ENCODE measurements at places on chromosomes 2 and 18.

DNA sequence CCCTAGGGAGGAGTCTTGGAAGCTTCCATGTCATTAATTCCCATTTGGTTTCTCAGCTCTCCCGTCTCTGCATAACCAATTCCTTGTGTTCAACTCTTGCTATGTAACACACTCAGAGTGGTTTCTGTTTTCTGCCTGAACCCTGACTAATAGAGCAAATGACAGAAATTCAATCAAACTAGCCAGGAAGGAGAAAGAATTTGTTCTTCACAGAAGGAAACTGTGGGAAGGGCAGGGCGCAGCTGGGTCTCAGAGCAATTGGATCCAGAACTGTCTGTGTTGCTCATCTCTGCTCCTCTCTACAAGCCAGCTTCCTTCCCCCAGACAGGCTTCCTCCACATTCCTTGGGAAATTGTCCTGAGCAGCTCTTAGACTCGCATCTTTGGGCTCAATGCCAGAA, 269.8 kb downstream of the TNS1 start:
- DNase-seq, result peak; percentile 27

DNA sequence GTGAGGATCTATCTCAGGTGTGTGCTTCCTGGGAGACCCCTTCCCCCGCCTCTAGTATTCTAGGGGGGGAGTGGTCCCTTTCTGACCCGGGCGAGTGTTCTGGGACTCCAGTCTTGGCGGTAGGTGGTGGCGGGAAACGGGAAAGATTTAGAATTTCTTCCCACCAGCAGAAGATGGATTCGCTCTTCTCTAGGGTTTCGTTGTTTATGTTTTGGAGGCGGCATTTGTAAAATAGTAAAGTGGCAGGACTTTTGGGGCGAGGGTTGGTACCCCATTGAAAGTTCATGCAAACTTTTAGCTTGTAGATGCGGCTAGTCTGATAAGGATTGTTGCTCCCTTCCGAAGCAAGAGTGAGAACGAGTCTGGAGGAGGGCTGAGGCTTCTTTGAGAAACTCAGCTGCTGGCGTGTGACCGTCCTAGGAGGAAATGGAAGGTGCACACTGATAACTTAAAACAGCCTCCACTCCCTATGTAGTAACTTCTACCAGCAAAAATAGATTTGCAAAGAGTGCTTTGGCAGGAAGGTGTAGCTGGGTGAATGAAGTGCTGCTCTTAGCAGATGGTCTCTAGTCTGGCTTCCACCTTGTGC, 412 bp downstream of the GPD2 start:
- DNase-seq, result peak; percentile 25

- peak; percentile 89 for DNase-seq
Measured at GRCh38 chr18:76351961-76352581, 143.0 kb downstream of the ZNF516 start.

DNA sequence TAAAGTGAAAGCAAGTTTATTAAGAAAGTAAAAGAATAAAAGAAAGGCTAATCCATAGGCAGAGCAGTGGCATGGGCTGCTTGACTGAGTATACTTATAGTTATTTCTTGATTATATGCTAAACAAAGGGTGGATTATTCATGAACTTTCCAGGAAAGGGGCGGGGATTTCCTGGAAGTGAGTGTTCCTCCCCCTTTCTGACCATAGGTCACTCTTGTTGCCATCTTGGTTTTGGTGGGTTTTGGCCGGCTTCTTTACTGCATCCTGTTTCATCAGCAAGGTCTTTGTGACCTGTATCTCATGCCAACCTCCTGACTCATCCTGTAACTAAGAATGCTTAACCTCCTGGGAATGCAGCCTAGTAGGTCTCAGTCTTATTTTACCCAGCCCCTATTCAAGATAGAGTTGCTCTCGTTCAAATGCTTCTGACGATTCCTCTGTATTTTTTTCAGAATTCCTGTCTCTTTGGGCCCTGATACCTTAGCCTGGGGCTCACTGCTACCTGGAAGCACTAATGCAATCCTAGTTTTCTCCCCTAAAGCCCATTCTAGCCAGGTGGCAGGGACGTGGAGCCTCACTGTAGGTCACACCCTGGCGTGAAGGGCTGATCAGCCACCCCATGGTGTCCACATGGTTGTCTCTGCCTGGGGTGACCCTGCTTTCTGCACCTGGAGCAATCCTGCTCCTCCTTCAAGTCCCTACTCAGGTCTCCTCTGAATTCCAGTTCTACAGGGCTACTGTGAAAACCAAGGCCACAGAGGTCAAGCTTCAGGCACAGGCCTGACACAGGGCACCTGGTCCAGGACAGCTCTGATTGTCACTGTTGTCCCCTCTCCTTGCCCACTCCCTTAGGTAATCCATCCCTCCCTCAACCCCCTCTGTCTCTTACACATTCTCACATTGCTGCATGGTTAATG, 6.0 kb upstream of the SLC35F6 start:
- peak; percentile 99 for DNase-seq

DNA sequence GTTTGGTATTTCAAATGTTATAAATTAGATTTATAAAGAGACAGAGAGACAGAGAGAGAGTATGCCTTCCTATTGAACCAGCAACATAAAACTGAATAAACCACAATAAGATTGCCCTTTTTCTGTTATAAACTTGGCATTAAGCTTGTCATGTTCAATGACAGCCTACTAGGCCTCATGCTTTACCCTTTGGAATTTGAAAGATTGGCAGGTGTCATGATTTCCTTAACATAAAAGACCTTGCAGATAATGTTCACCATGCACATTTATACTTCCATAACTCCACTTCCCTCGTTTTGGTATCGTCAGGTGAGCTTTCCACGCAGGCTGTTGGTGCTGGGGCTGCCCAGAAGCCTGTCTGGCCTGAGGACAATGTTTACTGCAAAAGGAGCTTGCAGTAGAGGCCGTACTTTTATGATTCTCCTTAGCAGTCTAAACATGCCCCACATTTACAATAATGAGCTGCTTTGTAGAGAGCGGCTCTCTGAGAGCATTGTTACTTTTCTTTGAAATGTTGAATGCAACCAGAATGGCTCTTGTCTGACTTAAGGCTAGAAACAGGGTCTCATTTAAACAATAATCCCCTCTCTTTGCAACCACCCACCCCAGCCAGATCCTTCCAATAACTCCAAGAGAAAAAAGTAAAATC, 379.1 kb upstream of the ATP5MC3 start:
- no peak for DNase-seq

GRCh38 chr2:85911814-85912692, 23.3 kb upstream of the ST3GAL5 start:
- peak; percentile 86 for DNase-seq

DNA sequence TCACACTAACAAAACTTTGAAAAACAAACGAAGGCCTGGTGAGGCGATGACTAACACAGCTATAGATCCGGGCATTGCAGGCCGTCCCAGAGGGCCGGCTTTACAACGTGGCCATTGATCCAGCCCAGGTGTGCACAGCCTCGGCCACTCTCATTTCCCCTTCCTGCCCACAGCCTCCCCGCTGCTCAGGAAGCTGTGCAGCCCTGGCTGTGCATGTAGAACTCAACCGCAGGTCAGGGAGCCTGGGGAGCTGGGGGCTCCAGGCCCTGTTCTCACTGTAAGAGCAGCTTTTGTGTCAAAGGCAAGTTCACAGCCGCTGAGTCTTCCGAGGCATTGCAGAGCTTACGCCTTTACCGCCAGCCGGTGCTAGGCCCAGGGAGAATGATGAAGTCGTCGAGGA, 87.2 kb downstream of the LONRF2 start:
- no peak for DNase-seq

DNA sequence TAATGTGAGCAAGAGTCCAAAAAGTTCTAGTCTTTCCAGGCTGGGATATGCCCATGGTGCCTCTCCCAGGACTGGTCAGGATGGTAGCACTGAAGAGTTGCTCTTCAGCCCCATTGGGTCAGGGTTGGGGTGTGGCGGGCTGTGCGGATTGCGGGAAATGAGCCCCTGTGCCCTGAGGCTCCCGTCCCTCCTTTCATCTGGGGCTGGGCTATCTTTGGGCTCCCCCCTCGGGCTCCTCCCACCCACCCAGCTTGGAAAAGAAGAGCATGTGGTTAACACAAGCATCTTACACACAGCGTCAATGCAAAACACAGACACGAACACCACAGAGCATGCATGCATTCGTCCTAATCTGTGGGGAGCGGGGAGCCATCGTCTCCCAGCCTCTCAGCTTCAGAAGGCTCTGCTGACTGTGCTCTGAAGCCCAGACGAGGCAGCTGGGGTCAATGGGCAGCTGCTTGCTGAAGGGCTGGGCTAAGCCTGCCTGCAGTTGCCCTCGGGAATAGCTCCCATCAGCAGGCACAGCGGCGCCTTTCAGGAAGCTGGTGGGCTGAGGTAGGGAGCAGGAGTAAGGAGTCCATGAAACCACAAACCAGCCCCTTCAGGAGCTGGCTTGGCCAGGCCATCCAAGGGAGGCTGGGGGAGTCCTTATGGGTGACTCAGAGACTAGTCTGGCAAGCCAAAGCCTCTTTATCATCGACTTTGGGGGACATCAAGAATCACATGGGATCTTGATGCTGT, 112.9 kb downstream of the CLIP4 start:
- peak; percentile 31 for DNase-seq

- no peak for DNase-seq
Measured at GRCh38 chr2:104736026-104736425, 117.9 kb upstream of the POU3F3 start.

DNA sequence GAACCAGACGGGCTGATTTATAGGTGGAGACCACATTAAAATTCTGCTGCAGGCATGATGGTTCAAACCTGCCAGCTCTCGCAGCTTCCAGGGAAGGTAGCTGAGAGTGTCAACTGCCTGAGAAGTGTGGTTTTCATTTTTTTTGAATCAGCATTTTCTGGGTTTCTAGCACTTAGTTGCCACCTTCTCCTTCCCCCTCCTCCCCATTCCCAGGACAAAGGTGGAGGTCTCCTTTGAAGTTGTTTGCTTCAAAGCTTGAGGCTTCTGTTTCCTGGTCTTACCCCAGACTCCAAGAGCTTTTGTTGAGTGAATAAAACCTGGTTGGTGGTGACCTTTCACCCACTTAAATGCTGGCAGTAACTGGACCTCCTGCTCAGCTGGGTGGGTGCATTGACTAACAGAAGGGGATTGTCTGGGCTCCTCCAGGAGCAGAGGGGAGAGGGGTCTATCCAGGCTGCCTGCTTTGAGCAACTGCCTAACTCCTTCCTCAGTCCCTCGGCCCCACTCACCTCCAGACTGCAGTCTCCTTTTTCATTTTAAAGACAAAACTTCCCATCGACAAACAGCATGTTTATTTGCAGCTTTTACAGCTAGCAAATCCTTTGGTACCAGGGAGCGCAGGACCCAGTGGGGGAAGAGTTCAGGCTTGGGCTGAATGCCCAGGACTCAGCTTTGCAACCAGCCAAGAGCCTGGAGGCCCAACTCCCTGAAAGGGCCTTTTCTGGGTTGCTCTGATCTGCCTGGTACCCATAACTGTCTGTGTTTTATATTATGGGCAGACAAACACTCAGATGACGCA, 3.5 kb downstream of the RHOB start:
- peak; percentile 92 for DNase-seq

GRCh38 chr2:61410185-61410584, 60.7 kb downstream of the USP34 start:
- no peak for DNase-seq

DNA sequence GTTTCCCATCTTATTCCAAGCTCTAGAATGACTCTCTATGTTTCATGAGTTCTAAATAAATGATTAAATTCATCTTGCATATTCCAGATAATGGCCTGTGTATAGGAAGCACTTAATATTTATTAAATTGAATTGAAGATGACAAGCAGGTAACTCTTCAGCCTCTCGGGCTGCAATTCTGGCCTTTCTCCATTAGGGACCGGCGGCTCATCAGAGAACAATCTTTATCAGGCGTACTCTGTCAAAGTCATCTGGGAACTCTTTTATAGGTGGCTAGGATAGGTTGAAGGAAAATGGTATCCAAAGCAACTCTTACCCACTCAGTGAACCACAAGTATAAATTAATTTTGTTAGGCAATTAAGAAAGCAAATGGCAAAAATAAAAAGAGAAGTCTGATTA, 308.5 kb downstream of the NOL4 start:
- DNase-seq, result no peak

Measured in fibroblast of pulmonary artery (primary cell).